ENCODE measurements at places on chromosomes 12 and 14. TPM values are rescaled to one million over a fixed set of nuclear protein-coding genes. Genes with fewer than 3 reads are reported as not detected.

Gene PRB3
- not detected for total RNA-seq

Gene FOXG1
- not detected for total RNA-seq

Gene CPM
- total RNA-seq, result 5.8 TPM

Gene PSEN1
- total RNA-seq, result 23.5 TPM

Gene EFS
- not detected for total RNA-seq

Gene AKAP3
- 2.7 TPM for total RNA-seq

Gene NACA
- 1,112 TPM for total RNA-seq

Gene TMEM260
- total RNA-seq, result 8.7 TPM

DNA sequence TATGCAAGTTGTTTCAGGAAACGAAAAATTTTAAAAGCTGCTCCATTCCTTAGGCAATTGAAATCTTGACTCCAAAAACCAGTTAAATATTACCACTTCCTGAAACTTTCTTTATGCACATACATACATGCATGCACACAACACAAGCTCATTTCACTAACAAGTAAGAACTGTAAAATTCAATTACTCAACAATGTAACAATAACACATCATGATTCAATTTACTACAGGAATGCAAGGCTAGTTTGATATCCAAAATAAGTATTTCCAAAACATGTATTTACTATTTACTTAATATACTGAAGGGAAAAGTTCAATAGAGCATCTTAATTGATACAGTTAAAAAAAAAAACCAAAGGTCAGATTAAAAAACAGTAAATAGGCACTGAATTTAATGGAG is 19.6 kb downstream of the NAP1L1 start:
- DNase-seq, result no peak

DNA sequence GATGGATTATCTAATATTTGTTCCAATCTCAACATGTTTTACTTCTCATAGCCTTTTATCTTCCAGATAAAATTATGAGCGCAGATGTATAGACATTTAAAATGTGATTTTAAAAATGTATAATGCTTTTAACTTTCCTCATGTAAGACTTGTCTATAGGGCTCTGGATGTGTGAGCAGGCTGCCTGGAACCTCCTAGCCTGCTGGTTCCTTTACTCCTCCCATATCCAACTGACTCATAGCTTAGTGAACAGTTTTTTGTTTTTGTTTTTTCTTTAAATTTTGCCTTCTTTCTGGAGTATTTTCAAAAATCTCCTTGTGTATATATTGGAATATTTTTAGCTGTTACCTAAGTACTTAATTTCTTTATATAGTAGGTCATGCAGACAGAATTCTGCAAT is 115.4 kb downstream of the PDE3A start:
- no peak for DNase-seq

- no peak for DNase-seq
Observed at GRCh38 chr12:95319694-95320331, 102.2 kb downstream of the VEZT start.

DNA sequence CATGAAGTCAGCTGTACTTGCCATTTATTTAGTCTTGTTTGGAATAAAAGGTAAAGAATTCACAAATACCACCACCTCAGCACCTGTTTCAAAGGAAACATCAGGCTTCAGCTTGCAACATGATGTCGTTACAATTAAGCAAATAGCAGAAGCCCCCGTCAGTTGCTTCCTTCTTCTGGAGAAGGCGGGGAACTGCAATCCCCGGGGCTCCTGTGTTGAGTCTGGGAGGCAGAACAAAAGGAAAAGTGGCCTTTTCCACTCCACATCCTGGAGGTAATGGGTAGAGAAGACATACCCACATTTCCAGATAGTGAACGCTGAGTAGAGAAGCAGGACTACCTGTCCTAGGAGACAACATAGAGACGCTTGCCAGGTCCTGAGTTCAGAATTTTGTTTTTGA is 92.8 kb downstream of the DNAH10 start:
- no peak for DNase-seq

- DNase-seq, result no peak
Observed at GRCh38 chr12:116492703-116493324, 66.4 kb upstream of the MAP1LC3B2 start.

DNA sequence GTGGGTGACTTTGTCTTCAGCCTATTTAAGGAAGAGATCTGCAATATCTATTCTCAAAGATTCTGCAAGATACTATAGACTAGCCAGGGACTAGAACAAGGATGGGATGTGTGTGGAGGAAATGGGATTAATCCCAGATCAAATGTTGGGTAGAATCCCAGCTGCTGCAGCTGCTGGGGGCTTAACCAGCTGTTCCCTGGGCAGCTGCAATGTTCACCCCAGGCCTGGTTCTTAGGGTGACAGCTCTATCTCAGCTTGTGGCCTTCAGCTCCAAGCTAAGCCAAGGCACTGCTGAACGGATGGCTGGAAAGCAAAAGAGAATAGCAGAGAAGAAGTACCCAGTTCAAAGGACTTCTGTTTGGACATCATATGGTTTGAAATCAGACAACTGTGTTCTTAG is 10.0 kb upstream of the RHEBL1 start:
- DNase-seq, result no peak

DNA sequence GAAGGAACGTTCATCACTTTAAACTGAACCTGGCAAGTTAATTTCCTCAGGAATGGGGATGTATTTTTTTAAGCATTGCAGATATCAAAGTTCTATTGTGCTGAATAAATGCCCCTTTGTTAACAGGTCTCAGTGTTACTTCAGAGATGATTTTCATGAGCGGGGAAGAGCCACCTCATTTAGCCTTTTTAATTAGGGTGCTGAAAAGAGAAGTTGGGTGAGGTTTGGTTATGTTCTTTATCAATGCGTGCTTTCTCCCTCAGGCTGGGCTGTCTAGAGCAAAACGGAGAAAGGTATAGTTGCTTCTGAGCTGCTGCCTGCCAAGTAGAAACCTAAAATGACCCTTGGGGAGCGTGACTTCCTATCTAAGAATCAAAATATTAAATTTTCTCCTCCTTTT is 8.0 kb upstream of the HIP1R start:
- DNase-seq, result no peak

All from activated naive CD8-positive, alpha-beta T cell treated with anti-CD3 and anti-CD28 coated beads for 36 hours (primary cell).